ENCODE measurements at places on chromosomes 16 and 17.

DNA sequence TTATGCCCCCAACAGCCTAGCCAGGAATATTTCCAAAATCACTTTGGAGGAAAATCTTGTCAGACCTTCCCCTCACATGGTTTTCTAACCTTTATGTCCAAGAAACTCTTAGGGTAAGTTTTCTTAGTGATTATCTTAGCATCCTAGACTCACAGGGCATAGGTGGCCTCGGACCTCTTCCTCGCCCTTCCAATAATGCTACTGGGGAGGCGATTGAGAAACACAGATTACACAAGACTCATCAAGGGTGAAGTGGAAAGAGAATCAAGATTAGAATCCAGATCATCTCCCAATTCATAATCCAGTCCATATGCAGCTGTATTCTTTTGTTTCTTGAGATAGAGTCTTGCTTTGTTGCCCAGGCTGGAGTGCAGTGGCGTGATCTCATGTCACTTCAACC lies 358.4 kb upstream of the CDH5 start:
- DNase-seq, result no peak

- no peak for DNase-seq
Measured at GRCh38 chr16:70437017-70437581, 1.8 kb downstream of the ST3GAL2 start.

DNA sequence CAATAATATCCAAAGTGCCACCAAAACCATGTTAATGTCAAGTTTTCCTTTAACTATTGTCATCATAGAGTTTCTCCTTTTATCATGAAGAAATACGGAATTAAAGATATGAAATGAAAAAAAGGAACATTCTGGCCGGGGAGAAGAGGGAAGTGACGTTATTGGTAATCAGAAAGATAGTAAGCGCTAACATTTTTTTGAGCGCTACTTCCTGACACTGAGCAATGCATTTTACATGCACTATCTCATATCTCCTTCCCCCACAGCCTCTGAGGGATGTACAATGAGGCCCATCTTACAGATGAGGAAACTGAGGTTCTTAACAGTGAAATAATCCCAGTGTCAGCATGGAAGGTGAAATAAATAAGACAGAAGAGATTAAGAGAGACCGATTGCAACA lies 410.9 kb downstream of the SOX9 start:
- peak; percentile 2 for DNase-seq

DNA sequence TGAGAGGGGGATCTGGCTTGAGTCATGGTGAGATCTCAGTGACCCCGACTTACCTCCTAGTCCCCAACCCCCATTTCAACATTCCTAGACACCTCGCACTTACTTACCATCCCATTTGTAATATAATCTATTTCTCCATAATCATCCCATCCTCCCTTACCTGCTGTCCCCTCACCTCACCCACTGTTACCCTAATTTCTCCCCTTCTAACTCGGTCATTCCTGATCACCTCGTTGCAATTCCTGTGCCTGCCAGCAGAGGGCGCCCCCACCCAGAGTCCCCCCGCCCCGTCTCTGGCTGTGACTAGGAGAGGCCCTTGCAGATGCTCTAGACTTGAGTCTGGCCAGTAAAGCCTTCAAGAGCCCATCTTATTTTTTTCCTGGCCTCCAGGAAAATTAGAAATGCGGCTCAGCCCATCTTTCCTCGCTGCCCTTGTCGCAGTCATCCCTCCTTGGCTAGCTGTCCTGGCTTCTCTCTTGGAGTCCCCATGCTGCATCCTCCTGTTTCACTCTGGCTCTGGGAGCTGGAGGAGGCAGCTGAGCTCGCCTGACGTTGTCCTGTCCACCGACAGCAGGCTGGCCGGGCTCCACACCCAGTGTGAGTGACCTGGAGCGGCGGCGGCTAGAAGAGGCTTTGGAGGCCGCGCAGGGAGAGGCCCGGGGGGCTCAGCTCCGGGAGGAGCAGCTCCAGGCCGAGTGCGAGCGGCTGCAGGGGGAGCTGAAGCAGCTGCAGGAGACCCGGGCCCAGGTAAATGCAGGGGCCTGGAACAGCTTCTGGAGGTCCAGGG lies 5.0 kb downstream of the TBKBP1 start:
- DNase-seq, result peak; percentile 35

DNA sequence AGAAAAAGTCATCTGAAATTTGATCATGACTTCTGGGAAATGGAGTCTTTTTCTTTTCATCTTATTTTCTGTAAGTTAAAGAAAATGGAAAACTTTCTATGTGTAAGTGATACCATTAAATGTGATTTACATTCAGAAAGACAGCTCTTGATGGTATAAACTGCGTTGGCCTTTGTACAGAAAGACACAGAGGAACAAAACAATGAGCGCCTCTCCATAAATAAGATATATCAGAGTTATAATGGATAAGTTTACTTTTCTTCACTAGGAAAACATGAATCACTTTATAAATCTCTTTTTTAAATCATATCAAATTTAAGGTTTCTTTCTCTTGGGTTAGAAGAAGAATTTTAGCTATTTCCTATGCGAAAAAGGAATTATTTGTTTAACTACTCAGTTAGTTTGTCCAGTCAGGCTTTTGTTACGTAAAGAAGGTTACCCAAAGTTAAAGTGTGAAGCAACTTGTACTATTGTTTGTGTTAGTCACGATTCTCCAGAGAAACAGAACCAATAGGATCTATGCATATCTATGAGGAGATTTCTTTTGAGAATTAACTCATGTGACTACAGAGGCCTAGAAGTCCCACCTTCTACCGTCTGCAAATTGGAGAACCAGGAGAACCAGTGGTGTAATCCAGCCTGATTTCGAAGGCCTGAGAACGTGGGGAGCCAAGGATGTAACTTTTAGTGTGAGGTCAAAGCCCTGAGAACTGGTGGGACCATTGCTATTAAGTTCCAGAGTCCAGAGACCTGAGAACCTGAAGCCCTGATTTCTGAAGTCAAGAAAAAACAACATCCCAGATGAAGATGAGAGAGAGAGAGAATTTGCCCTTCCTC lies 295.4 kb upstream of the KCNJ16 start:
- no peak for DNase-seq

DNA sequence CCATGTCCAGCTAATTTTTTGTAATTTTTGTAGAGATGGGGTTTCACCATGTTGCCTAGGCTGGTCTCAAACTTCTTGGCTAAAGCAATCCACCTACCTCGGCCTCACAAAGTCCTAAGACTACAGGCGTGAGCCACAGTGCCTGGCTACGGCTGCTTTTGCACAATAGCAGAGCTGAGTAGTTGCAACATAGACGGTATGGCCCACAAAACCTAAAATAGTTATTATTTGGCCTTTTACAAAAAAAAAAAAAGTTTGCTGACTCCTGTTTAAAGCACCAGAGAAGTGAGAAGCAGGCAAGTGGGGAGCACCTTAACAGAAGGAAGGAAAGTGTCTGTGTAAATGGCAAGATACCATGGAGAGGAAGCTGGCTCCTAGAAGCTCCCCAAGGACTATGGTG lies 5.3 kb upstream of the HSF5 start:
- DNase-seq, result no peak

- no peak for DNase-seq
Measured at GRCh38 chr17:71519285-71519684, 601.5 kb upstream of the SOX9 start.

DNA sequence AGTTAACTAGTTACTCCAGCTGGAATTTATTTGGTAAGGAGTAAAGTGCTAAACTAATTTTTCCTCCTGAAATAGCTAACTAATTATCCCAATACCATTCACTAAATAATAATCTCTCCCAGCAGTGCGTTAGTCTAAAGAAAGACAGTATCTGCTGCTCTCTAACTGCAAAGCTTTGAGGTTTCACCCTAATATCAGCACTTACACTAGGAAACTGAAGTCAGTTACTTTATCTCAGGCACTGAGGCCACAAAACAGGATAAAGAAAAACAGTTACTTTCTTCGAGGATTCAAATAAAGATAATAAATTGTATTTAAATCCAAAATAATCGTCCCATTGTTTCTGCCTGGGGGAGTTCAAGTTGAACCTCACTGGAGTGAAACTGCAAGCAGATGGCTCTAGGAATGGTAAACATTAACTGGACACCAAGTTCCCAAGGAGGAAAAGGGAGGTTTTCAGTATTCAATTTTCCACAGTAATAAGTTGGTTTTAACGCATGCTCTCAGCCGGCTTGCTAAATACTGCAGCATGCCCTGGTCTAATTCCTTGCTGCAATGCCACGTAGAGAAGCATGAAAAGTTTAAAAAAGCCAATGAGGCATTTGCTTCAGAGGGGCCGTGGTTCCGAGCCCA lies 20.0 kb upstream of the FOXJ1 start:
- no peak for DNase-seq

DNA sequence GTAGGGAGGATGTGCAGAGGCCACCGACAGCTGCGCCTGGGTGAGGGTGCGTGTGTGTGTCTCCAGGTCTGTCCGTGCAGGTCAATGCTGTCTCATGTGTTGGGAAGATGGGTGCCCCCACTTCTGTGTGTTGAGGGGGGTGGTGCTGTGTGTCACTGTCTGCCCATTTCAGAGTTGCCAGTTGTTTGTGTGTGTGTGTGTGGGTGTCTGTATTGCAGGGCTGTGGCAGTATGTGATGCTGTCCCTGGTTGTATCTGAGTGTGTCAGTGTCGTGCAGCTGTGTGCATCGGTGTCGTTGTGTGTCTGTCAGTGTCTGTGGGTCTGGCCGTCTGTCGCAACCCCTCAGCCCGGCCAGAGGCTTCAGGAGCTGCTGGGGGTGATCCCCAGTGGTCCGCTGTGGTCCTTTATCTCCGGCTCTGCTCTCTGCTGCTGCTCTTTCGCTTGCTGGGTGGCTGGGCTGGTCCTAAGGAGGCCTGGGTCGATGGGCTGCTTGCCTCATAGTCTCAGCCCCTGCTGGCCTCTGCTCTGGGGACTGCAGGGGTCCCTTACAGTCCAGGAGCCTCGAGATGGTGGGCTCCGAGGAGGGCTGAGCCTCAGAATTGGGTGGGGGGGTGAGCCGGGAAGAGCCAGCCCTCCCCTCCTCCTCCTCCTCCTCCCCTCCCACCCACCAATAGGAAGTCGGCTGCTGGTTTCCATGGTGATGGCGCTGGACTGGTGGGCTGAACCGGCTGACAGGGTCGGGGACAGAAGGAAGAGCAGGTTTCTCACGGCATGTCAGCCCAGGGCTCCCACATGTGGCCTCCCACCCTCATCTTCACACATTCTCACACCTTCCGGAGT lies at the start of gene TSPOAP1:
Gene TSPOAP1, minus strand, starts transcription at position 601 of the 840 bp plus-strand sequence. CDS start 875 bp downstream, outside the sequence.
- DNase-seq, result peak; percentile 65

DNA sequence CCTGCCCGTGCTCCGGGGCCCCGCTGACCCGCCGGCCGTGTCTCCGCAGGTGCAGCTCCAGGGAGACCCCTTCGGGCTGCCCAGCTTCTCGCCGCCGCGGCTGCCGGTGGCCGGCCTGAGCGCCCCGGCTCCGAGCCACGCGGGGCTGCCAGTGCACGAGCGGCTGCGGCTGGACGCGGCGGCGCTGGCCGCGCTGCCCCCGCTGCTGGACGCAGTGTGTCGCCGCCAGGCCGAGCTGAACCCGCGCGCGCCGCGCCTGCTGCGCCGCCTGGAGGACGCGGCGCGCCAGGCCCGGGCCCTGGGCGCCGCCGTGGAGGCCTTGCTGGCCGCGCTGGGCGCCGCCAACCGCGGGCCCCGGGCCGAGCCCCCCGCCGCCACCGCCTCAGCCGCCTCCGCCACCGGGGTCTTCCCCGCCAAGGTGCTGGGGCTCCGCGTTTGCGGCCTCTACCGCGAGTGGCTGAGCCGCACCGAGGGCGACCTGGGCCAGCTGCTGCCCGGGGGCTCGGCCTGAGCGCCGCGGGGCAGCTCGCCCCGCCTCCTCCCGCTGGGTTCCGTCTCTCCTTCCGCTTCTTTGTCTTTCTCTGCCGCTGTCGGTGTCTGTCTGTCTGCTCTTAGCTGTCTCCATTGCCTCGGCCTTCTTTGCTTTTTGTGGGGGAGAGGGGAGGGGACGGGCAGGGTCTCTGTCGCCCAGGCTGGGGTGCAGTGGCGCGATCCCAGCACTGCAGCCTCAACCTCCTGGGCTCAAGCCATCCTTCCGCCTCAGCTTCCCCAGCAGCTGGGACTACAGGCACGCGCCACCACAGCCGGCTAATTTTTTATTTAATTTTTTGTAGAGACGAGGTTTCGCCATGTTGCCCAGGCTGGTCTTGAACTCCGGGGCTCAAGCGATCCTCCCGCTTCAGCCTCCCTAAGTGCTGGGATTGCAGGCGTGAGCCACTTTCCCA lies 5.9 kb downstream of the CTF1 start:
- DNase-seq, result peak; percentile 58

GRCh38 chr17:43212641-43213490 lies 1.2 kb downstream of the TMEM106A start:
- DNase-seq, result peak; percentile 86

- DNase-seq, result no peak
Measured at GRCh38 chr17:35560703-35561102, at the start of gene SLFN14. SLFN14 (minus strand) TSS chr17:35560819; CDS start chr17:35558062, 2,757 bp downstream.

DNA sequence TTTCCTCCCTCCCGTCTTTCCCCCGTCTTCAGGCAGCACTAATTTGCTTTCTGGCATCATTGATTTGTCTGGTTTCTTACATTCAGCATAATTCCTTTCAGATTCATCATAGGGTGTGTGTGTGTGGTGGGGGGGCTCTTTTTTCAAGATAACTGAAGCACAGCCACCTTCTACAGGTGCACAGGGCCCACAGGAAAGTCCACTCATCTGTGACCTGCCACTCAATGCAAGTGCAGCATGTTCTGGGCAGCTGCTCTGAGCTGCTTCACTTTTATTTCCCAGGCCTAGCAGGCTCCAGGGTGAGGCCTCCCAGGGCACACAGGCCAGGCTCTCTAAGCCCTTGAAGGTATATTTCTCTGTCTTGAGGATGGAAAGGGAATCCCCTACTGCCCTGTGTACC lies 35.2 kb upstream of the MYH10 start:
- DNase-seq, result no peak

DNA sequence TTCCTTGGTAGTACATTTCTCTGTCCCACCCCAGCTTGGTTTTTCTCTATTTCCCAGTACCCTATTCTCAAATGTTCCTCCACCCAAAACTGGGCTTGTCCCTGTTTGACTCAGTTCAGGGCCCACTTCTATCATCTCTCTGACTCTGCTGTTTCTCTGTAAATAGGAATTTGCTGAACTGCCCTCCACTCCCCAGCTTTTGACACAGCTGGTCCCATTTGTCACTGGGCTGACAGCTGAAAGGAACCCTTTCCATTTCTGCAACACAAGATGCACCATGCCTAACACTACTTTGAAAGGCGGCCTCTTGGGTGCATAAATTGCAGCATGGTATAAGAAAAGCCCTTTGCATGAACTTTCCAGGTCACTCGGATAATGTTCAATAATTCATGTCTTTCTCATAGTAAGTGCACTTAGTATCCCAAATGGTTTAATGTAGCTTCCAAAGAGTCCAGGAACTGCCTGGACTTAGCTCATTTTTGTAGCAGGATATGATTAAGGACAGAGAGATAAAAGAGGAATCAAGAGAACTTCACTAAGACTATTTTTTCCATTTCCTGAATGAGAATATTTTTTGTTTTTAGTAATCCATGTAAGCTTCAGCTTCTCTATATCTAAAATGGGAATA lies 256.7 kb downstream of the CDH11 start:
- no peak for DNase-seq
